Aorta (tissue), 5 donors: ENCODE measurements at places on chromosomes 5 and 9. TPM values are rescaled to one million over a fixed set of nuclear protein-coding genes. Genes with fewer than 3 reads are reported as not detected.

The GABRG2 gene
- not detected for total RNA-seq

The TRPM3 gene
- 1.5 TPM for total RNA-seq

DNA sequence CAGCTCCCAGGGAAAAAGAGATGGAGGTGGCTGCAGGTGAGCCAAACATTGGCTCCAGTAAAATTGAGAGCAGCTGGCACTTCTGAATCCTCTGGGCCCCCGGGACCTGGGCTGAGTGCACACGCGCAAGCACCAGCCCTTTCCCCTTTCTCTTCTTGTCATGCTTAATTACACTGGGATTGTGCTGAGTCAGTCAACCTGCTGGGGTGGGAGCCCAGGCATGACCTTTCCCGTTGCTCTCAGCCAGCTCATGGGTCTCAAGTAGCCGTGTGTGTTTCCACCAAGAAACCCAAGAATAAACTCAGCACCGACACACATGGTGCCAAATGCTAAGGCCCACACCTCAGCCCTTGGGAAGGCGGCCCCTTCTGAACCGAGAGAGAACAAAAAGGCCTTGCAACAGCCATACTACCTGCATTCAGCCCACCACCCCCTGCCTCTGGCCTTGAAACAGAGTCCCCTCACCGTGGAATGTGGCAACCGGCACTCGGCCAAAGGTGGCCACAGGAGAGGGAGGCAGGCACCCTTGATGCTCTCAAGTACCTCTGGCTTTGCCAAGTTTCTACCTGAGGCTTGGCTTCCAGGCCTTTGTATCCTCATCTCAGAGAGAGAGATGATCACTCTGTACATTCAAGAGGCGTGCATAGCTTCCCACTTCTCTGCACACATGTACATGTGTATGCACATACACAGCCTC is 28.1 kb downstream of the SLIT3 start:
- H3K4me1 ChIP-seq, result no peaks in the 10 kb centered on the region
- no peak overlapping the region for H3K27ac ChIP-seq
- H3K27me3 ChIP-seq, result no peaks in the 10 kb centered on the region
- no peak for DNase-seq

- H3K4me1 ChIP-seq, result no peaks in the 10 kb centered on the region
- no peaks in the 10 kb centered on the region for H3K36me3 ChIP-seq
- H3K4me3 ChIP-seq, result no peak overlapping the region
- H3K27me3 ChIP-seq, result no peaks in the 10 kb centered on the region
These were observed 118.7 kb downstream of the RXRA start for GRCh38 chr9:134445000-134445399.
